ENCODE measurements at places on chromosomes 6 and 20. TPM values are rescaled to one million over a fixed set of nuclear protein-coding genes. Genes with fewer than 3 reads are reported as not detected.
A peak's percentile ranks its signal among the peaks of the same experiment; 100 is the strongest.

DNA sequence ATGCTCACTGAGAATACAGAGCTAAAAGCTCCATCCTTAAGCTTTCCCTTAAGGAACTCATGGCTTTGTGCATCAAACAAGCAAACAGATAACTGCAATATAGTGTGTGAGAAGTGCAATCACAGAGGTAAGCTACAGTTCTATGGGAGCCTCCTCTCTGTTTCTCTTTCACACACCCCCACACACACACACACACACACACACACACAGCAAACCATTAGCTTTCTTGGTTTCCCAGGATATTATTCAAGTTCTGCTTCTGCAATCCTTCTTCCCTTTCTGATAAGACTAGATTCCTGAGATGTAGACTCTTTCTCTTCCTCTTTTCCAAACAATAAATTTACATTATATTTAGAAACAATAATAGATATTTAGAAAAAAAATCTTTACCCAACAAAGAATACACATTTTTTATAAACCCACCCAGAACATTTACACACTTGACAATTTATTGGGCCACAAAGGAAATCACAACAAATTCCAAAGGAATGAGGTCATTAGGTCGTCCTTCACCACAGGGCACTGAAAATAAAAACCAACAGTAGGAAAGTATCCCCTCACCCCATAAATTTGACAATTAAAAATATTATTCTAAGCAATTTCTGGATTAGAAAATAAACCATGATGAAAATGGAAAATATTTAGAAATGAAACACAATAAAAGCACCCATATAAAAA is 9.3 kb upstream of the GFOD1 start:
- no peak for DNase-seq

- no peak for DNase-seq
Observed at GRCh38 chr6:196543-196942, 95.7 kb upstream of the DUSP22 start.

DNA sequence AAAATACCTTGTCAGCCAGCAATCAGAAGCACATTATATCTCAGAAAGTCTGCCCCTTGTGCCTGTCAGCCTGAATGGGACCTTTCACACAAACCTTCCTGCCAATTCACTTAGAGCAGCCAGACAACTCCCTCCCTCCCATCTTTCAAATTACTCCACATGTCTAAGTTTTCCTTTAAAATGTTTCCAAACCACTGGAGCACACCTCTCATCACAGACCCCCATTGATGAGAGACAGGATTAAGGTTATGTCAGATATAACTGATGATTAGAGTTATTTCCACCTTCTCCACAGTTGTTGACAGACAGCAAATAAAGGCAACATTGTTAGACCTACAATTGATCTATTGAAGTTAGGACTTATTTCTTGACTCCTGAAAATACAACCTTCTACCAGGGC is 408.4 kb downstream of the PLCB1 start:
- DNase-seq = no peak

DNA sequence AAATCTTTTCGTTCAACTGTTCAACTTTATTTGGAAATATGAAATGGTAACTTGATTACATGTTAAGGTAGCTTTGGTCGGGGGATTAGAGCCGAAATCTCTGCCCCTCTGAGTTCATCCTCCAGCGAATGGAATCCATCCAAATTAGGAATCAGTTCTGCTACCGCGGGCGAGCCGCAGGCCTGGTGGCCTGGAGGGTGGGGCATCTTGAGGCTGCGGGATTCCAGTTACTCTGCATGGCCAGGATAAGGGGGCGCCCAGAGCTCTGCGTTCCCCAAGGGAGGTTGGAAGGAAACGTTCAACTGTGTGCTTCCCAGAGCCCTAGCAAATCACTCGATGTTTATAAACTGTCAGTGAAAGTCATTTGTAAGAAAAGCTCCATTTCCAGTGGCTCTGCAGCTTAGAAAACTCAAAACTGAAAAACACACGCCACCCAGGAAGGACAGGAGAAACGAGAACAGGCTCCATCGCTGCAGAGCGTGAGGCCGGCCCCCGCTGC is 262.2 kb downstream of the TAF4 start:
- DNase-seq = peak; percentile 82

IL17A gene
- 0.03 TPM for total RNA-seq

DNA sequence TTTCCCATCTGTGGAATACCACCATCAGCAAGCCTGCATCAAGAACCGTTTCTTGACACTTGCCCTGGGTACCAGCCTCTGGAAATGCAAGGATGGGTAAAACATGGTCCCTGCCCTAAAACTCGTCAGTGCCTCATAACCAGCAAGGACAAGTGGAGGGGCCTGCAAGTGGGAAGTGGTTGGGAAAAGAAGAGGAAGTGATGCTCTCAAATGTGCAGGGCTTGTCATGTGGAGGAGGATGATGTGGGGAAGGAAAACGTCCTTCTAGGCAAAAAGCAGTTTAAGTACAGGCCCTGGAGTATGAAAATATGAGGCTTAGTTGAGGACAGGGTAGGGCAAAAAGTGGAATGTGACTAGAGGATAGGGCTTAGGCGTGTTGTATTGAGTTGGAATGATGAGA is 19.0 kb downstream of the RREB1 start:
- no peak for DNase-seq

GRCh38 chr20:25040438-25040831 is 17.5 kb downstream of the ACSS1 start:
- DNase-seq = no peak

VSX1 gene
- total RNA-seq = not detected

GRCh38 chr6:156617376-156617775 is 159.8 kb upstream of the ARID1B start:
- no peak for DNase-seq

MACROD2 gene
- 2.2 TPM for total RNA-seq

- DNase-seq = no peak
Observed at GRCh38 chr20:63873477-63873971, 8.5 kb downstream of the TPD52L2 start.

DNA sequence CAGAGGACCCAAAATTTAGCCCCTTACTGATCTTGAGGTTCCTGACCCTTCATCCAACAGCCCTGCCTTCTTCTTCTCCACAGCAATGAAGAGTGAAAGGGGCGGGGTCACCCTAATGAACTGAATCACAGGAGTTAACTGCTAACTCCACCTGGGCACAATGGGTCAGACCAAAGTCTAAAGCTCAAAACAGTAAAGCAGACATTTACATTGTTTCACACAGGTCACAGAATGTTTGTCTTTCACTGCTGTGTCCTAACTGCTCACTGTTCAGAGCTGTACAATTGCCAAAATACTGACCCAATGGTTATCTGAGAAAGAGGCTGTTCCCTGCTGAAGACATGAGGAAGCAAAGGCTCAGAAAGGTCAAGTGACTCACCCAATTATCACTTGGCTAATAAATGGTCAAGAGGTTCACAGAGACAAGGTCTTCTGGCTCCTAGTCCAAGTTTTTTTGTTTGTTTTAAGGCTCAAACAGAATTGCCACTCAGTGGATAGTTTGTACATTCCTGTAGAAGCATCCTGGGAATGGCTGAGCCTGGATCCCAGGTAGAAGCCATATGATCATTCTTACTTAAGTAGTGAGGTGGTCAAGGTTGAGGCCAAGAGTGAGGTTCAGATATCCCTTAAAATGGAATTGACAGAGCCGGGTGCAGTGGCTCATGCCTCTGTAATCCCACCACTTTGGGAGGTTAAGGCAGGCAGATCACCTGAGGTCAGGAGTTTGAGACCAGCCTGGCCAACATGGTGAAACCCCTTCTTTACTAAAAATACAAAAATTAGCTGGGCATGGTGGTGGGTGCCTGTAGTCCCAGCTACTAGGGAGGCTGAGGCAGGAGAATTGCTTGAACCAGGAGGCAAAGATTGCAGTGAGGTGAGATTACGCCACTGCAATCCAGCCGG is 35.1 kb upstream of the FAM83C start:
- no peak for DNase-seq

APCDD1L gene
- 2.6 TPM for total RNA-seq

STX11 gene
- not detected for total RNA-seq

- peak; percentile 63 for DNase-seq
Observed at GRCh38 chr6:157982563-157983405, 1.1 kb downstream of the SYNJ2 start.

DNA sequence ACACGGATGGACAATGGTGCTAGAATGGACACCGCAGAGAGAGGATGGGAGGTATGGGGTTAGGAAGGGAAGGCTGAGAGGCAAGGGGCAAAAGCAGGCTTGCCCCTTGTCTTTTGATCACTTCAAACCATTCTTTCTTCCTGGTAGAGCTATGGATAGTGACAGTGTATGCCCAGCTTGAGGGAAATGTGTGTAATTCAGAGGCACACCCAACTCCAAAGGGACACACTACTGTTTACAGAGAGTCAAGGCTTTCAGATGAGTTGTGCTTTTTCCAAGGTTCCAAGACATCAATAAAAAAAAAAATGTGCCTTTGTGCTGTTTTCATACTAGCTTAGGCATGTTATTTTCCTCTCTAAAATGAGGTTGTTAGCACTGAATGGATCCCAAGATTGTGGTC is 185.0 kb downstream of the MCHR2 start:
- DNase-seq = no peak

DNA sequence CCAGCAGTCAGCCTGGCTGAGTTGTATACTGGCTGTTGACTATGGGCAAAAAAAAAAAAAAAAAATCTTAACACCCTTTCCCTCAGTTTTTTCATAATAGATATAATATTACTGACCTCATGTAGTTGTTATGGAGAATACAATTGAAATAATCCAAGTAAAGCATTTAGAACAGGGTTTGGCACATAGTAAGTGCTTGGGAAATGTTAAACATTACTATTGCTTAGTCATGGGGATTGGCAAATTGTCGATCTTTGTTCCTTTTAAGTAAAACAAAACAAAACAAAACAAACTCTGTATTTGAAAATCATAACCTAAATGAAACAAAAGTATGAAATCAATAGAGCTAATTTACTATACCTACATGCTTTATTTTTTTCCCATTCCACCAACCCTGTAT is 458.4 kb downstream of the GRIK2 start:
- no peak for DNase-seq

DNA sequence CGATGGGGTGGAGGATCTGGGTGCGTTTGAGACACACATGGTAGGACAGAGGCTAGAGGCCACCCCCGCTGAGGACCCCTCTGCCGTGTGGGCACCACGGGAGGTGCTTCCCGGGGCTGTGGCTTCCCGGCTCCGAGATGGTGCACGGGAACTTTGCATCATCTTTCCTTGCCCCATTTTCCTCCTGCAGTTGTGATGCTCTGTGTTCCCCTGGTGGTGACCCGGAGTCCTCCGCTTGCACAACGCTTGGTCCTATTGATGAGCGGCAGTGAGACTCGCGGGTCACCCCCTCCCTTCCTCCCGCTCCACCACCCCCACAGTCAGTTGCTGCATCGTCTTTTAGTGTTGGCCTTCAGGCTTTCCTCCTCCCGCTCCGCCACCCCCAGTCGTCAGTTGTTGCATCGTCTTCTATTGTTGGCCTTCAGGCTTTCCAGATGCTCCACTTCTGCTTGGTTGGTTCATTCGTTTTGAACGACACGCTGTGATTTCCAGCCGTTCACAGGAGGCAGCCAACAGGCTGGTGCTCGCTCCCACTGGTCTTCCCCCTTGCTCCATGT is 37.3 kb downstream of the PYGB start:
- DNase-seq = peak; percentile 83

C6orf141 gene
- 8.7 TPM for total RNA-seq

DNA sequence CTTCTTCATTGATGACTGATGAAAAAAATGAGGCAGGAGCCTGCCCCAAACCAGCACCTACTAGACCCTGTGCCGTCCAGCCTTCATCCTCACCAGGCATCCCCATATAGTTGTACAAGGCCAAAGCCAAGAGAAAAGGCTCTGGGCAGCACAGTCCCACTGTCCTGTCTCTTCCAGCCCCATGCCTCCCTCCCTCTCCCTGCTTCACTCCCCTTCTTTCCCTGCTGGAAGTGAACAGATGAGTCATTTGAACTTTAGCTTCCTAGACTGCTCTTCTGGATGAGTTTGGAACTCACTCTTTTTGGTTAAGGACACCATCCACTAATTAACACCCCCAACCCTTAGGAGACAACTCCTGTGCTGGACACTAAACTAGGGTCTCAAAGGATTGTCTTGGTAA is 235.2 kb downstream of the LRFN2 start:
- DNase-seq = no peak

DNA sequence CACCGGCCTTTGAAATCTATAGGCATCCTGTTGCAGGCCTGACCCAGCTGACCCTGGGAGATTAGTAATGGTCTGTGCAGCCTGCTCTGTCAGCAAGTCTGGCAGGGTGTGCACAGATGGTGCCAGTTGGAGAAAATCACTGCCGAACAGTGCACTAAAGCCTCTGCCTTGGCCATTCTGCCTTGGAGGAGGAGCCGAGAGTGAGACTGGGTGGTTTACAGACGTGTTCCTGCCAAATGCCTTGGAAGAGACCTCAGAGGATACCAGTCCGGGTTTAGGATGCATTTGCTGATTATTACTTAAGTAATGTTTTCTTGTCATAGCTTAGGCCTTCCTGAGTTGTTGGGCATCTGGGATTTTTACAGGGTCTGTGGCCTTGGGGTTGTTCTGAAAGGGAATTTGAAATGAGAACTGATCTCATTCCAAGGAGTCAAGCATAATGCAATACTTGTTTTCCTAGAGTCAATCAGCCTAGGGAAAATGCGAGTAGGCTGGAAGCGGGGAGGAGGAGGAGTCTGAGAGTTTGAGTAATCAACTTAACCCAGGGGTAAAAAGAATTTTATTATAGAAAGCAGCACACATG is 292.1 kb downstream of the SOX4 start:
- DNase-seq = no peak

- DNase-seq = peak; percentile 41
Observed at GRCh38 chr20:60658681-60659080, 593.4 kb upstream of the CDH4 start.

- no peak for DNase-seq
Observed at GRCh38 chr20:46905364-46906125, 10.9 kb downstream of the EYA2 start.

BPIFB2 gene
- not detected for total RNA-seq

DNA sequence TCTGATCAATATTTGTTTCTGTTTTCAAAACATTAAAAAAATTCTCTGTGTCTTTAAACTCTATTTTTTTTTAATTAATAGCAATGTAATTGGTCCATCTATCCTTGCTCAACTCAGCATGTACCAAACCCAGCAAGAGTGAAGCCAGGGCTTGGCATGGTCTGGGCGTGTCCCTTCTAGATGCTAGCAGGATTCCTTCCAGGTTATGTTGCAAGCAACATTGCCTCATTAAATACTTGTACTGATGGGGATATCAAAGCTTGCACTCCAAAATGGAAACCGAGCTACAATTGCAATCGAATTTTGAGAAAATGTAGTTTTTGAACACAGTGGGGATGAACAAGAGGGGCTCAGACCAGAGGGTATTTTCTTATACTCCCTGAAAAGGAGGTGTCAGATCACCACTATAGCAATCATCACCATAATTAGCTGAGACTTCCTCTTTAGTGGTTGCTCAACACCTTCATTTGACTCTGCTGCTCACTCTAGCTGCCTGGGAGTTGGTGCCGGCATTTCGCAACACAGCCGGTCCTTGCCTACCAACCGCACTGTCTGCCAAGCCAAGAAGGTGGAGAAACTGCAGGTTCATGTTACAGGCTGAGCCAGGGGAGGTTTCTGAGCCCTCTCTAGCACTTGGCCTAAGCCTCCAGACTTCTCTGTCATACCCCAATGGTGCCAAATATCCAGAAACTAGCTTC is 67.8 kb upstream of the RALGAPA2 start:
- DNase-seq = peak; percentile 36

- DNase-seq = no peak
Observed at GRCh38 chr6:133170602-133171001, 70.6 kb upstream of the EYA4 start.

All from H7 (cell line).